Stimulated activated CD4-positive, alpha-beta T cell treated with anti-CD3 and anti-CD28 coated beads, Interleukin-15, amount 100 ng/mL, for 48 hours (primary cell): ENCODE measurements at places on chromosomes 2 and 18.

DNA sequence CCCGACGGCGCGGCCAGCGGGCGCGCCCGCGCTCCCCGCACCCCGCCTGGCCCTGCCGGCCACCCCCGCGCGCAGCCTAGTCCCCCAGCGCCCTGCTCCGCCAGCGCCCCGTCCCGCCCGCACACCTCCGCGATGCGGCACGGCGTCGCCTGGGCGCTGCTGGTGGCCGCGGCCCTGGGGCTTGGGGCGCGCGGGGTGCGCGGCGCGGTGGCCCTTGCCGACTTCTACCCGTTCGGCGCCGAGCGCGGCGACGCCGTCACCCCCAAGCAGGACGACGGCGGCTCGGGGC, 232 bp downstream of the SNED1 start:
- no peak for DNase-seq

DNA sequence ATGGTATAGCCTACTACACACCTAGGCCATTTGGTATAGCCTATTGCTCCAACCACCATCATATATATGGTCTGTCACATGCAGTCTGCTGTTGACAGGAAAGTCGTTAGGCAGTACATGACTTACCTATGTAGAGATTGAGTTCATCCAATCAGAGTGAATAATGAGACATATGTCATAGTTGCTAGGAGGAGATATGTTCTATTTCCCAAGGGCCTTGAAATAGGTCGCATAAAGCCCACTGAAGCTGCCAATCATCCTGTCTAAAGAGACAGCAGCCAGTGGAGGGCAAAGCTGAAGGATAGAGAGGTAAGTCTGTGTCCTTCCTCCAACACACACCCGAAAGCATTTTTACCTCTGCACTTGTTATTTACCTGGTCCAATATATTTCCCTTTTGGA, 263.4 kb downstream of the PTPRM start:
- DNase-seq = no peak

DNA sequence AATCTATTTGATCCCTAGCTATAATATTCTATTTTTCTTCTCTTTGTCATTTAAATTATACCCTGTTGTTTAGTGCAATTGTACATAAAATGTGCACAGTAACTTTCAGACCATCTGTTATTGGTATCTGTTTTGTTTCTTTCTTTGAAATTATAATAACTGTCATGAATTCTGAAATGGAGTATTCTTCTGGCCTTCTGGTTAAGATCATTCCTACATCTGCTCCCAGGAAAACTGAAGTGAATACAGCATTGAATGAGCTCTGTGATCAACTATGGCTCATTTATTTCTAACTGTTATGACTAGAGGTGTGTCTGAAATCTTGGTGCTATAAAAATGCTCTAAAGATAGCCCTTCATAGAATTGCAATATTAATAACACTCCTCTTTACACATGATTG, 788.4 kb upstream of the TMEFF2 start:
- no peak for DNase-seq

GRCh38 chr2:190050001-190050400, 12.5 kb downstream of the MSTN start:
- DNase-seq = no peak

DNA sequence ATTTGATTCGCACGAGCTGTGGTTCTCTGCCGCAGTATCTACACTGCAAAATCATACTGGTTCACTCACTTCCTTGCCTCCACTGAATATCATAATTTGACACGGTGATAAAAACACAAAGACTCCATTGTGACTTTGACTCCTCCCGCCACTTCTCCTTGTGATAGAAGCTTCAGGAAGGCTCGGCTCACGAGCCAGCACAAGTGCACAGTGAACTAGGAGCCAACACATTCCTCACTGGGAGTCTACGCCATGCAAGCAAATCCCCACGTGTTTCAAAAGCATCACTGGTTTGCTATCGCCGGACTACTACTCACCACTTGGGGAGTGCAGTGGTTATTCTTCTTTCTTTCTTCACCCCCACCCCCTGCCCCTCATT, 293.3 kb upstream of the PARD3B start:
- DNase-seq = no peak

DNA sequence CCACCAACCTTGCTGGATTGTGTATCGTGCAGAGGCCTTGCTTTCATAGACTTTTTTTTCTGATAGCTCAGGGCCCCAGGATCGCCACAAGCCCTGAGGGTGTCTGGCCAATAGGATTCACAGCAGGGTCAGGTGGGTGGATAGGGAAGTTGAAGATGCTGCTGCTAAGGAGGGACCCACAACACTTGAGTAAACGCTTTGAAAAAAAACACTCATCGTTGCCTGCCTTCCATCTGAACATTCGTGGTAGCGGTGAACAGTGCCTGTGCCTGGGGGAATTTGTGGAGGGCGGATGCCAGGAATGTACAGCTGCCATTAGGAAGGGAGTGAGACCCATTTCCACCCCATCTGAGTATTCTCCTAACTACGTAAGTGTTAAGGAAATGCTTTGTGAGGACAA, 104.6 kb upstream of the TPO start:
- no peak for DNase-seq

- DNase-seq = no peak
These were observed 598.4 kb downstream of the FBXO15 start for GRCh38 chr18:73549236-73549635.

DNA sequence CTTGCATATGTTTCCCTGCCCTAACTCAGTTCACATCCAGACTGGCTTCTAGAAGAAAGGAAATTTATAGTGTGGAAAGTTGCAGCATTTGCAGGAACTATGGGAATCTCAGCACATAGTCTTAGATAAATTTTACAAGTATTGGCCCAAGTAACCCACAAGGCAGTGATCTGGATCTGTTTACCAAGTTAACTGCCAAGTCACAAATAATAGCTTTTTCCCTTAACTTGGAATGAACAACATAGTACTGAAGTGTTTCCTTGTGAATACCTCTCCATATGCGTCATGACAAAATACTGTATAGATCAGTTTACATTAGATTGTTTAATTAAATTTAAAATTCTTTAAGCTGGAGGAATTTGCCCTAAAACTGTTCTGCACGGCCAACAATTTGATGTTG, 255.8 kb upstream of the EPAS1 start:
- DNase-seq = no peak

GRCh38 chr2:237198164-237198855, 112.6 kb downstream of the COPS8 start:
- no peak for DNase-seq

GRCh38 chr2:146481629-146482028, 1363.2 kb upstream of the ACVR2A start:
- DNase-seq = no peak

DNA sequence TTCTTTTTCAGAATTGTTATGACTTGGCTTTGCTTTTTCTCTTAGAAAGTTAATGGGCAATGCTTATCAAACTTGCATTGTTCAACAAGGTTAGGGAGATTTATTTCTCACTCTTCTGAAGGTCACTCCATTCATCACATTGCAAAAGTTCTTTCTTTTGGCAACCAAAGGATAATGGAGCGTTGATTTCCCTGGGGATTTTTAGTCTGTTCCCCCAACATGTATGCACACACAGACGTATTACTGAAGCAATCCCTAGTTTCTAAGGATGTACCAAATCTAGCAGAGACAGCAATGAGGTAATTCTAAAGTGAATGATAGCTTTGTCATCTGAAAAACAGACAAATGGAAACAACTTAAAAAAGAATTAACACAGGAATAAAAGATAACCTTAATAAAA, 349.1 kb downstream of the NYAP2 start:
- DNase-seq = no peak

- no peak for DNase-seq
These were observed 151.5 kb downstream of the SLC8A1 start for GRCh38 chr2:40300391-40300790.

GRCh38 chr2:20557635-20558034, 93.3 kb downstream of the HS1BP3 start:
- no peak for DNase-seq

GRCh38 chr18:27887711-27888495, 289.0 kb downstream of the CDH2 start:
- DNase-seq = no peak

DNA sequence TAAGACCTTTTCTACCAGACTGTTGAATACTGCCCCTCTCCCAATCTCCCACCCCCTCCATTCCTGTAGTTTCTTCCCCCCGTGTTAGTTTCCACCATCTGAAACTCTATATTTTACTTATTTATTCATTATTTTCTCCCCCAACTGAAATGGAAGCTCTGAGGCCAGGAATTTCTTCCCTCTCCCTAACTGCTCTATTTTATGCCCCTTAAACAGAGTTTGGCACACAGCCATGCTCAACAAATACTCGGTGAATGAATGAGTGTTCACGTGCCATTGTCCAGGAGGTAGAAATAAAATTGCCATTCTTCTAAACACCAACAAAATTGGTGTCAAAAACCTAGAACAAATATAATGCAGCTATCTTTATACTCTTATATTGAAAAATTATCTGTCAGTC, 5.6 kb downstream of the ITGB1BP1 start:
- no peak for DNase-seq

- DNase-seq = no peak
These were observed 850.7 kb downstream of the NRXN1 start for GRCh38 chr2:50181212-50181611.

- no peak for DNase-seq
These were observed 855.1 kb upstream of the ACVR2A start for GRCh38 chr2:146989741-146990140.

DNA sequence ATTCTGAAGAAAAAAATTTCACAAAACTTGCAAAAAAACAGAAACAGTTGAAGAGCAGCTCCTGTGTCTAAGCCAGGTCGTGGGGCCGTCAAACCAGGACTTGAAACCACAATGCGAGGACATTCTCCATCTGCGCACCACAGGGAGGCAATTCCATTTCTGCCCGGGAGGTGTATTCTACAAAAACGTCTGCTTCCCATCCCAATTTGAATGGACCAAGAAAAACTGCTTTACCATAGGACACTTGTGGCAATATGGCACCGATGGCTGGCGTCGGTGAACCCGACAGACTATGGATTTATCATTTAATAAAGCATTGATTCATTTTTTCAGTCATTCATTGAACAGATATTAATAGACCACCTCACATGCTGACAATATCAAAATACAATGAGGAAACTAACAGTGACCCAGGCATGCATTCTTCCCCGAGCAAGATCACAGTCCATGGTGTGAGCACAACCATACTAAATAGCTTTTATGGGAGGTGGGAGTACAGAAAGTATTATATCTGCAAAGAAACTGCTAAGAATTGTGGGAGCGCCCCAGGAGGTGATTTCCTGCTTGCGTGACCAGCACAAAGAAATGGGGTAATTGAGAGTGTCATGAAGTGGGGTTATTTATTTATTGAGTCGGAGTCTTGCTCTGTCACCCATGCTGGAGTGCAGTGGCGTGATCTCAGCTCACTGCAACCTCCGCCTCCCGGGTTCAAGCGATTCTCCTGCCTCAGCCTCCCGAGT, 10.5 kb upstream of the ZAP70 start:
- no peak for DNase-seq

- DNase-seq = no peak
These were observed 820 bp upstream of the MATN3 start for GRCh38 chr2:20013126-20013849.

DNA sequence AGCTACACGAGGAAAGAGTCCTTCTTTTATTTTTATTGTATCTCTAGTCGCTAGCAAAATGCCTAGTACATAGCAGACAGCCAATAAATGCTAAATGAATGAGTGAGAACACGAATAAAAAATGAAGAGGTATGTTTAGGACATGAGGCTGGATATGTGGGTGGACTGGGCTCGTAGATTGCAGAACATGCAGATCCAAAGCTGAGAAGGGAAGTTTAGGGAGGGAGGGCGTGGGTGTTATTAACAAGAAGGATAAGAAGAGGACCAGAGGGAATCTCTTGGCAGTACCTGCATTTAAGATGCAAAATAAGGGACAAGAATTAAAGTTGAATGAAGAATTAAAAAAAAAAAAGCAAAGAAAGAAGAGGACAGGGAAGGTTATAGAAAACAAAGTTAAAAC, 161.1 kb downstream of the MAP2 start:
- DNase-seq = no peak

DNA sequence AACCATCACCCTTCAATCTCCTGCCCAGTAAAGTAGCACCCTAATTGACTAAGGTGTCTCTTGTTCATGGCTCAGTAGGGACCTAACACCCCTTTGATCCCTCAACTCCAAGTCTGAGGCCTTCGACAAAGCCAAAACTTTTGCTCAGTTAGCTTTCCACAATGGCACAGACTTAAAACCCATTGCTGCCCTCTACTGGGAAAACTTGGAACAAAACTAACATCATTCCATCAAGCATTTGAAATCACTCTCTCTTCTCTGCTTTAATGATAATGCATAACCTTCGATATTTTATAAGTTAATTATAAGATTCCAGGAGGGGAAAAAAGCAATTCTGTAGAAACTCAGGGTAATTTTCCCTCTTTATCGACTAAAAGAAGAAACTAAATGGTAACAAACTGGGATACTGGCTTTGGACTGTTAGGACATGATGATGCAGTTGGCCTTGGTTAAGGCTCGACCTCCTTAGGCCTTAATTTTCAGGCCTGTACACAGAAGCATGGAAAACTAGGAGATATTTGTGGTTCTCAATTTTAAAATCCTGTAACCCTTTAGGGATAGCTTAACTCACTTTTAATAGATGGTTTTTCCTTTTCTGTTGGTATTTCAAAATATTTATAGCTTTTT, 127.8 kb downstream of the STK39 start:
- DNase-seq = no peak

GRCh38 chr18:55768255-55768654, 180.3 kb upstream of the TCF4 start:
- DNase-seq = no peak

DNA sequence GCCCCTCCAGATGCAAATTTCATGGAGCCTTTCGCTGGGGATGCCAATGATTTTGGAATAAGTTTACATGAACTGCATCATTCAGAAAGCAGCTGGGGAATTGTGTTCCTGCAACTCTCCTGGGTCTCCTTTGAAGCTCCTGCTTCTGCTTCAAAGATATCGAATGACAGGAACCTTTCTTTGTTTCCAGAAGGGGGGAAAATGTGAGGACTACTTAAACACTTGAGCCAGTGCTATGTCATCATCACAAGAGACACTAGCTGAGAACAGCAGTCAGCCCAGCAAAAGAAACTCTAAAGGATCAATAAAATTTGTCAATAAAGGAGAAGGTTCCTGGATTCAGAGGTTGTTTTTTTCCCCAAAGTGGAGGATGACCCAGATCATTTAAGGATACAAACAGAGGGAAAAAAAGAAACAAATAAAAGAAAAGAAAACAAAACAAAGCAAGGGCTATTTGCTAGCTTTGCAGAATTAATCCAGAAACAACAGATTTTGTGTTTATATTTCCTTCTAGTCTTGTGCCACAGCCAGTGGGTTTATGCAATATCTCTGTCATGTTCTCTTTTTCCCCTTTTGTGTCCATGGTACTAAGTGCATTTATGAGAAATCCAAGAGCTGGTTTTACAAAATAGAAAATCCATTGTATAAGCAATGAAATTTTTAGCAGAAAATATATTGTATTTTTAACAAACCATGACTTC, 463.7 kb downstream of the CDH2 start:
- DNase-seq = no peak

DNA sequence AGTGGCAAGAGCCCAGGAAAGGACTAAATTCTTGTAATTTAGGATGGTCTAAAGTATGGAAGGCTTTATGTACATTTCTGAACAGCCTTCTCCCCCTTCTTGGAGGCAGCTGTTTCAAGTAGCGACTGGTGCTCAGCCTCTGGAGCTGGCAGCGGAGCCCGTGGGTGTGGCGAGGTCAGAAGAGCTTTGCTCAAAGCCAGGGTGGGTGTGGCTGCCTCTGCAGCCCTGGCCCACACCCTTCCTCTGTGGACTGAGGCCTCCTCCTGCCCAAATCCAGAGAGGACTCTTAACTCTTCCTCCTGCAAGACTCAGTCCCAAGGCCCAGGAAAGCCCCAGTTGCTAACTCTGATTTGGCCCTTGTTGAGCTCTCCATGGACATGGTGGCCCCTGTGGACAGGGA, 202.1 kb upstream of the REV1 start:
- no peak for DNase-seq
